ENCODE measurements at places on chromosomes 3 and 15.

DNA sequence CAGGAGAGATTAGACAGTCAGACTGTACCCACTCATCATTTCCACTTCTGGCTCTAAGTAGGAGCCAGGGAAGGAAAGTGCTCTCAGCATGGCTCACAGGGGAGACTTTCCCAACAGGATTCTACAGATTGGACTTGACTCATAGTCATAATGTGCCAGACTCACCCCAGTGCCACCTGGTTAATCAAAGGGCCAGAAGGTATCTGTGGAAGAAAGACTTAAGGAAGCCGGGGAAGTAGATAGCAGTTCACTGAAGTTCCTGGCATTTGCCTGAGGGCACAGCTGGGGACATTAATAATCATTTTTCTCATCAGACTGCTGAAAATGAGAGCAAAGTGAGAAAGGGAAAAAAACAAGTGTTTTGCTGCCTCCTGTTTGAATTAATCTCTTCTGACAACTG lies 717.5 kb downstream of the TUSC7 start:
- DNase-seq = no peak

DNA sequence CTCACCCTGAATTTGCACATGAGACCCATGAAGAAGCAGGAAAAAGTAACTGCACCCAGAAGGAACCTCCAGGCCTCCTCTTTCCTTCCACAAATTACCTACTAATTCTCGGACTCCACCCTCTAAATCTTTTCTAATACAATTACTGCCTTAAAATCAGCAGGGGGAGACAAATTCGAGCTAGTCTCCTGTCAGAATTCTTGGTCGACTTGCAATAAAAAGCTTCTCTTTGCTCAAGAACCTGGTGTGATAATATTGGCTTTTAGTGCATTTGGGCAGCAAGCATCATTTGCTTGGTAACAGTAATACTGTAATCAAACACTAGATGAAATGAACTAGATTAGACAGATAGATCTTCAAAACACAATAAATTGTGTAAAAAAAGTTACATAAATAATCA lies 281.9 kb downstream of the RAP2B start:
- DNase-seq = no peak

- DNase-seq = no peak
These were observed 133.9 kb upstream of the PLXNA1 start for GRCh38 chr3:126848991-126849390.

GRCh38 chr15:45657764-45658545 lies 23.1 kb downstream of the SQOR start:
- no peak for DNase-seq

- DNase-seq = no peak
These were observed 206.5 kb downstream of the NR1D2 start for GRCh38 chr3:24151594-24151993.

- DNase-seq = no peak
These were observed 86.2 kb downstream of the SEC22A start for GRCh38 chr3:123287962-123288302.

DNA sequence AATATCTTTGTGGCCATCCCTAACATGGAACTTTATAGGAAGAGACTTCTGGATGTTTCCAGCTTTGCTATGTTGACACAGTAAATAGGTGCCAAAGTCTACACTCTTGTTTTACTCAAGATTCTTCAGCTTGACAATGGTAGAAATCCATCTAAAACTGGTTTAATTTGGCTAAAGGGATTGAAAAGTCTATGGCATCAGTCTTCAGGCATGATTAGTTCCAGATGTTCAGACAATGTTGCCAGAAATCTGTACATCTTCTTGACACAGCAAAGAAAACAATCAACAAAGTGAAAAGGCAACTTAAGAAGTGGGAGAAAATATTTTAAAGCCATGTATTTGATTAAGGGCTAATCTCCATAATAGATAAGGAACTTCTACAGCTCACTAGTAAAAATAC lies 130.5 kb downstream of the LRRC3B start:
- no peak for DNase-seq

DNA sequence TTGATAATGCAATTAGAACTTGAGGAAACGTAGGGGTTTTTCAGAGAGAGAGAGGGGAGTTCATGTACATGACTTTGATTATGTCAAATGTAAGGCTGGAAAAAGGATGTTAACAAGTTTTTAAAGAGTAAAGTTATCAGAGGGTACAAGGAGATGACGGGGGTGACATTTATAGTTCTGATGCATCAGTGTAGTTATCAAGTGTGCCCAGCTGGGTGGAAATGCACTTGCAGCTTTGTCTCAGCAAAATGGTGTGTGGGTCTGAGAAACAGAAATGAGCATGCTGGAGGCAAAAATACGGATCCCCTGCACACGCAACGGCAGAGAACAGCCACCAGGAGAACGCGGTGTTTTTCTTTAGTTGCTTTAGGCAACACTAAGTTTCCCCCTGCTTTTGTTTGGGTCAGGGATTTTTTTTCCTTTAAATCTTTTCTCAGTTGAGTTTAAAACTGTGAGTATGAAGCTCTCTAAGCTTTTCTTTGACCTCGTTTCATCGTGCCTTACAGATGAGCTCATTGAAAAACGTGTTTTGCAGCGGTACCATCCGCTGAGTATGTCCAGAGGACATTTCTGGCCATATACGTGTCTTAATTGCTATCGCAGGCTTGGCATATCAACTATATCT lies 205.4 kb downstream of the PDZRN3 start:
- DNase-seq = no peak

- DNase-seq = no peak
These were observed 593 bp downstream of the CIAO2A start for GRCh38 chr15:64092864-64093626.

DNA sequence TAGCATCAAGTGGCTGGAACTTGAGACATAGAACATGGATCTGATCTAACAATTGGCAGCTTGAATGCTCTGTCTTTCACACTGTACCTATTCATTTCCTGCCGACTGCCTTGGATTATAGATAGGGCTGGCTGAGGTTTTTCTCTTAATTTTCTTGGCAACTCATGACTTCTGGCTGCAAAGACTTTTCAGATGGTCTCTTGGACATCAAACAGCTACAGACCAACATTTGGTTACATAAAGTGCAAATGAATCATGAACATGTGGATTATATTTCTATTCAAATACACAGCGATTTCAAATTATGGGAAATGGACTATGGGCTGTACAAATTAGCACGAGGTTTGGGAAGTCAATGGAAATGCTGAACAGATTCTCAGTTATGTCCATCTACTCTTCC lies 26.2 kb upstream of the IL16 start:
- DNase-seq = no peak

- no peak for DNase-seq
These were observed 311.7 kb downstream of the SATB1 start for GRCh38 chr3:18113417-18113816.

- DNase-seq = no peak
These were observed 70.4 kb downstream of the CPN2 start for GRCh38 chr3:194280777-194281176.

- no peak for DNase-seq
These were observed 62.3 kb downstream of the ADCY5 start for GRCh38 chr3:123386477-123387040.

GRCh38 chr15:50182219-50183013 lies 420 bp downstream of the SLC27A2 start:
- no peak for DNase-seq

DNA sequence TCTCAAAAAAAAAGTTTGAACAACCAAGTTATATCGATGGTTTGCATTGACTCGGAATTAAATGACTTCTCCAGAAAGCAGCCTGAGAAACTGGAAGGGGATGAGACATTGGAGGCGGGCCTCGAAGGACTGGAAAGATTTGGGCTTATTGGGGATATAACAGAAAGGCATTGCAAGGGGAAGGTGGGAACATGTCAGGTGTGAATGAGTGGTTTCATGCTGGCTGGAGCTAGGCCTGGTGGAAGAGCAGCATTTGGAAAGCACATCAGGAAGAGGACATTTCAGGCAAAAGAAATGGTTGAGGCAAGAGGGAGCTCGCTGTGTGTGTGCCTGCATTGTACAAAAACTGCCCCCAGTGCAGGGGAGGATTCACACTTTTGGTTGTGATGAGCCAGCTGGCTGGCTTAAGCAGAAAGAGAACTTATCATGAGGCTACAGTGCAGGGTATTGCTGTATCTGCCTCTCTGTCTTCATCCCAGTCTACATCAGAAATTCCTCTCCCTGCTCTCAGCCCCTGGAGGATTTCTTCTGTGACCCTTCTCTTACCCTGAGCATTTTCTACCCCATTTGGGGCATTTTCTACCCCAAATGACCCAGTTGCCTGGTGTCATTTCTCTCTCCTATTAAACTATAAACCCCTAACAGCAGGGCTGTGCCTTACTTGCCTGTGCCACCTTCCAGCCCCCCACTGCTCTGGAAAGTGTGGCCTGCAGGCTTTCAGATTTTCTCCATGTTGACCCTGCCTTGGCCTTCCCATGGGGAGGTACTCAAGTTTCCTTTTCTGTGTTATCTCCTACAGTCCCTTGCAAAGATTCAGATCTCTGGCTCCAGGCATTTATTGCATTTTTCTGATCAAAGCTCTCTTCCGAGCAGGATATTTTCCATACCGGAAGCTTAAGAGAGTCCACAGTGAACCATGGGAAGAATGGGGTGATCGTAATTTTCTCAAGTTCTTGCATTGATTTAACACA lies 64.4 kb upstream of the FLNB start:
- no peak for DNase-seq

All from H1 (cell line).